LoVo (cell line): ENCODE measurements at places on chromosomes 6 and 20.
A peak's percentile ranks its signal among the peaks of the same experiment; 100 is the strongest.

- no peak for DNase-seq
Measured at GRCh38 chr6:136095986-136096385, 154.1 kb downstream of the MTFR2 start.

- DNase-seq = no peak
Measured at GRCh38 chr6:37861452-37861851, 41.9 kb downstream of the ZFAND3 start.

- no peak for DNase-seq
Measured at GRCh38 chr6:13015379-13015681, 298.8 kb downstream of the PHACTR1 start.

DNA sequence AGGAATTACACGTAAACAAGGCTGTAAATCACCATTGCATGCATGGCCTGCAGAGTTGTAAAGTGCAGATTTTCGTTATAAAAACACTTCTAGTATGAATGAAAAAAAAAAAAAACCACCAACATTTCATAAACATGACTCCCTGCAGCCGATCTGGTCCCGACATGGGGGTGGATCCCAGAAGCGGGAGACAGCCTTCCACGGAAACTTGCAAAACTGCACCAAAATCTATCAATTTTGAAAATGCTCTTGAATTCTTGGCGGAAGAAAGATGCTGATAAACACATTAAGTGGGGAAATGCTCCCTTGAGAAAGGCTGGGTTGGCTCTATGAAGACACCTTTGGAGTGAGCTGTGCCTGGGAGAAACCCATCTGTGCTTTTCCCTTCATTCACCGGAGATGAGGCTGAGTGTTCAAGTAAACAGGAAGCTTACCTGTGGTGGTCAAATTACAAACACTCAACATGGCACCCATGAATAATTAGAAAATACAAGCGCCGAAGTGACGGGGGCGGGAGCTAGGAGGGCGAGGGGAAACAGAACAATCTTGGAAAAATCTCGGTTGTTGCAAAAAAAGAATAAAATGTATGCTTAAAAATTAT is 845 bp upstream of the ANKRD60 start:
- no peak for DNase-seq

GRCh38 chr6:14841901-14842421 is 403.9 kb upstream of the JARID2 start:
- DNase-seq = no peak

DNA sequence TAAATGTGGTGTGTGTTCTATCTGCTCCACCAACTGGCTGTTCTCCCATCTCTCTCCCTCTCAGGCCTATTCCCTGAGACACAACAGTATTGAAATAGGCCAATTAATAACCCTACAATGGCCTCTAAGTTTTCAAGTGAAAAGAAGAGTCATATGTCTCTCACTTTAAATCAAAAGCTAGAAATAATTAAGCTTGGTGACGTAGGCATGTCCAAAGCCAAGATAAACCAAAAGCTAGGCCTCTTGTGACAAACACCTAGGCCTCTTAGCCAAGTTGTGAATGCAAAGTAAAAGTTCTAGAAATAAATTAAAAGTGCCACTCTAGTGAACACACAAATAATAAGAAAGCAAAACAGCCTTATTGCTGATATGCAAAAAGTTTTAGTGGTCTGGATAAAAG is 29.9 kb downstream of the MTCL3 start:
- DNase-seq = no peak

GRCh38 chr6:32116674-32117073 is 7.5 kb upstream of the TNXB start:
- DNase-seq = no peak

GRCh38 chr6:10410207-10411050 is 4.4 kb downstream of the TFAP2A start:
- no peak for DNase-seq

- no peak for DNase-seq
Measured at GRCh38 chr20:845941-846893, 12.7 kb downstream of the FAM110A start.

DNA sequence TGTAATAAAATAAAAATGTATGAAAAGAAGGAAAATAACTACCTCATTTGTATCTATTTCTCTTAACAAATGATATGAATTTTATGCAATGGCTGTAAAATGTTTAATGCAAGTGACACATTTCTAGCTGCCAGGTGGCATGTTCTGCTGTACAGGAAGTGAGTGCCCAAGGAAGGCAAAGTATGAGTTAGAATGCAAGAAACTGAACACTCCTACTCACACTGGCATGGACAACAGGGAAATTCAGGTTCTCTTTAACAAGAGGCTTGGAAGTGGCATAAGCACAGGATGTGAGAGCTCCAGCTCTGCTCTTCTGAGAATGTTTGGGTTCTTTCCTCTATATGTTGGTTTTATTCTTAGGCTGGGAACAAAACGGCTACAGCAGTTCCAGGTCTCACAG is 20.4 kb upstream of the LAMA4 start:
- no peak for DNase-seq

DNA sequence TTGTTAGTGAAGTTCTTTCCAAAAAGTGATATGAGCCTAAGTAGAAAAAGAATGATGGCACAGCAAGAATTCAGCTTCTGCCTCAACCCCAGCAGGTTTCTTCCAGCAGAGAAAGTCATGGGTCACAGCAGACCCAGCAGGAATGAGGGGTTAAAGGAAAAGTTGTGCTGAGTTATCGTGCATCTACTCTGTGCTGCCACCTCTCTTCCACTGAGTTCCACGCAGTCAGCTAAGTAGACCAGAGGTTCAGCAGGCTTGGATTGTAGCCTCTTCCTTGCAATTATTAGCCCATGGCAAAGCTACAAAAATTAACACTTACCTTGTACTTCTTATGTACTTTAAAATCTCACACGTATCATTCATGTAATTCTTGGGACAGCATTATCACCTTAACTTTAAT is 510.8 kb downstream of the PTPRT start:
- DNase-seq = no peak

DNA sequence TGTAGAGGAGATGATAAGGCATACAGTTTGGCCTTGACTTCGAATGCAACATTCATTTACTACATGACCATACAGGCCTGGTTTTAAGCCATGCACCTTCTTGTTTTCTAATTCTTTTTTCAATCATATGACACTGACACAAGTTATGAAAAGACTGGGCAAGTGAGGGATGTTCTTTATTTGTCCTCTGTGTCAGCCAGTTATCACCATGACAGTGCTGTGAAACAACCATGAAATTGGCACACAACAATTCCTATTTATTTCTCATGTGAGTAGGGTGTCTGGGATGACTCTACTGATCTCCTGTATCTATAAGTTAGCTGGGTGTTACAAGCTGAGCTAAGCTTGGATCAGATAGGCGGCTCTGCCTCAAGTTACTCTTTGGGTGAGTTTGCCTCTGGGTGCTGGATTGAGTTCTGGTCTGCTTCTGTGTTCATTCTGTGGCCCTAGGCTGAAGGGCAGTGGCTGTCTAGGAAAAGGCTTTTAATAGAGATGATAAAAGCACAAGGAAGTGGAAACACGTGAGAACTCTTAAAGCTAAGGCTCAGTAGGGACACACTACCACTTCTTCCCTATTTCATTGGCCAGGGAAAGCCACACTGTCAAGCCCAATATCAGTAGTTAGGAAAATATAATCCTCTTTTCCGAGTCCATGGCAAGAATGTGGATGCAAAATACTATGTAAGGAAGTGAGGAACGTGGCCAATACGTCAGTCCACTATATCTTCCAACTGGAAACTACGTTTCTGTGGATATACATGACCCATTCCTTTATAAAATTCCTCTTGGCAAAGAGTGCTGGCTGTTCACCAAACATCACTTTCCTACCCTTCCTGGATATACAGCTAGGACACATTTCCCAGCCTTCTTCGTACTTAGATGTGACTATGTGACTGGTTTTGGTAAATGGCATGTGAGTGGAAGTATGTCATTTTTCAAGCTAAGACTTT is 126.2 kb upstream of the RNF24 start:
- no peak for DNase-seq

GRCh38 chr6:90000864-90001731 is 106.8 kb downstream of the GJA10 start:
- DNase-seq = peak; percentile 15

DNA sequence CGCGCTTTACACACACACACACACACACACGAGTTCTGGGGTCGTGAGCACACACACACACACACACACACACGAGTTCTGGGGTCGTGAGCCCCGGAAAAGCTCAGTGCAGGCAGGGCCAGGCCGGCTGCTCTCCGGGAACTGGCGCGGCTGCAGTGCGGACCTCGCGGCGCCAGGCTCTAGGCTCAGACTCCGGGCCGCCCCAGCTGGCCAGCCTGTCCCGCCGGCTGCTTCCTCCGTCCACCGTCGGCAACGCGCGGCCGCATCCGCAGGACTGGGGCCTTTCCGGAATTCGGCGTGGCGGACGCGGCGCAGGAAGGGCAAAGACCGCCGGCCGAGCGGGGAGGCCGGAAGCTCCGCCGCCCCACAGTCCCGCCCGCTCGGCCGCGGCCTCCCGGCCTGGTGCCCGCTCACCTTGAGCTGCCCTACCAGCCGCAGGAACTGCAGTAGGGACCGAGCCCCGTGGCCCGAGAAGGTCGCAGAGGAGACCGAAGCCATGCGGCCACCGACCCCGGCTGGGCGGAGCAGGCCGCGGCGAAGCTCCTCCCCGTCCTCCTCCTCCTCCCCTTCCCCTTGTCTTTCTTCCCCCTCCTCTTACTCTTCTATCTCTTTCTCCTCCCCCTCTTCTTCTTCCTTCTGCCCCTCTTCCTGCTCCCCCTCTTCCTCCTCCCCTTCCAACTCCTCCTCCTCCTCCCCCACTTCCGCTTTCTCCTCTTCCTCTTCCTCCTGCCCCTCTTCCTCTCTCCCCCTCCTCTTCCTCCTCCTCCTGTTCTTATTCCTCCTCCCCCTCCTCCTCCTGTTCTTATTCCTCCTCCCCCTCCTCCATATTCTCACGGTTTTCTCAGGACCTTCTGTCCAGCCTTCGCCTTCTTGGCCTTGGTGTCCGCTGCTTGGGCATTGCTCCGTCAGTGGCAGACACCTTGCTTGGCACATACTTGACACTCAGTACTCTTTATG is at the start of gene HDDC2:
TSS of gene HDDC2 (minus strand) at position 533 of the 957 bp plus-strand sequence. CDS start at position 498, 35 bp downstream.
- DNase-seq = peak; percentile 56

DNA sequence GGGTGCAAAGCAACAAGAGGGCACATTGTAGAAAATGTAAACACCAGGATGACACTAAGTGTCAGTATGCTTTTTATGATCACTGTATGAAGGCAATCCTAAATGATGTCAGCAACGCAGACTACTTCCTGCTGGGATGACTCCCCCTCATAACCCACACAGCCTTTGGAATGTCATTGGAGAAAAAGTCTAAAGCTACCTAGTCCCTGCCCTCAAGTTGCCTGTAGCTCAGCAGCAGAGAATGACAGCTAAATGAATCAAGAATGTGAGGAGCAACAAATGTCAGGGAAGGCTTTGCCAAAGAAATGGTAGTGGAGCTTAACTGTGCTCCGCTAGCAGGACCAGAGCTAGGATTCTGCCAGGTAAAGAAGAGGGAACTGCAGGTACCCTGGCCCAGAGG is 555.6 kb downstream of the CD83 start:
- DNase-seq = no peak

- no peak for DNase-seq
Measured at GRCh38 chr6:150194195-150194594, 51.4 kb downstream of the PPP1R14C start.

DNA sequence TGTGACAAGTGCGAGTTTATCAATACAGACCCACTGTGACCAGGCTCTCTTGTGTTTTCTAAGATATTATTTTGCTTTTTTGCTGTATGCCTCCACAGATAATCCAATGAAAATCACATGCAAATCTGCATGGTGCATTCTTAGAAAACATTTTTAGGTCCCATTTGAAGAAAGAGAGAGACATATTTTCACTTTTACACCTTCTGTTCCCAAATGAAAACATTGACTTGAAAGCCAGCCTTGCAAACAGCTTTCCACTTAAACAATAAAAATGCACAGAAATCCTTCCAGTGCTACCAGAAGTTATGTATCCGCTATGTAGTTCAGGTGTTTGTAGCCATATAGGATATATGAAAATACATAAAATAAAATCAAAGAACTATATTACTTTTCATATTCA is 618.0 kb downstream of the CDH26 start:
- DNase-seq = no peak

DNA sequence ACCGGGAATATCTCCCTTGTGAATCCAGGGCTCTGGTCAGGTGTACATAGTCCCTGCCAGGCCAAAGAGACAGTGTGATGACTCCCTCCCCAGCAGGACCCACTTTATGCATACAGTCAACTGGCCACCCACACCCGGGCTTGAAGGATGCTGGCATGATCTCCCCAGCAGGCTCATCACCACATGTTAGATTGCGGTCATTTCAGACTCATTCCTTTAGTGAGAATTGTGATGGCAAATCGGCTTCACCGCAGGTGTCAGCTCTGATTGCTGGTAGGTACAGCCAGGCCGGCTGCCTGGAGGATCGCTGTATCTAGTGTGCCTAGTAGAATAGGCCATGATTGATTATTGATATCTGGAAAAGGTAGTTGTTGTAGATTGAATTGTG is 24.5 kb downstream of the CD83 start:
- no peak for DNase-seq

GRCh38 chr20:54633374-54634355 is 158.3 kb downstream of the DOK5 start:
- DNase-seq = no peak

GRCh38 chr6:85458782-85459181 is 8.9 kb downstream of the NT5E start:
- peak; percentile 25 for DNase-seq

GRCh38 chr6:74199215-74199915 is 503.4 kb downstream of the CD109 start:
- DNase-seq = no peak

DNA sequence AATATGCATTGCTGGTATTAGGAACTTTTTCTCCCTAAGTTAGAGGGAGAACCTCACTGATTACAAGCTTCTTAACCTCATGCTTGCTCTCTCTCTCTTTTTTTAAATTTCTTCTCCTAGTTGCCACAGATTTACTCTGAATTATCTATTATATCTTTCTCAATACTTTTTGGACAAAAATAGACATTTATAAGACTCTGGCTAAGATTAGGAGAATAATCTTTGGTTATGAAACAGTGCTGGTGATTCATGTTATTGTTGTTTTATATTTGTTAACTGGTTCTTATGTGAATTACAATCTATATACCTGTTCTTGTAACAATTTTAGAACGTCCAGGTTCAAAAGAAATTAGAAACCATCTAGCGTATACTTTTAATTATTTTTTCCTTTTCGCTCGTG is 187.8 kb downstream of the OGFRL1 start:
- DNase-seq = no peak

DNA sequence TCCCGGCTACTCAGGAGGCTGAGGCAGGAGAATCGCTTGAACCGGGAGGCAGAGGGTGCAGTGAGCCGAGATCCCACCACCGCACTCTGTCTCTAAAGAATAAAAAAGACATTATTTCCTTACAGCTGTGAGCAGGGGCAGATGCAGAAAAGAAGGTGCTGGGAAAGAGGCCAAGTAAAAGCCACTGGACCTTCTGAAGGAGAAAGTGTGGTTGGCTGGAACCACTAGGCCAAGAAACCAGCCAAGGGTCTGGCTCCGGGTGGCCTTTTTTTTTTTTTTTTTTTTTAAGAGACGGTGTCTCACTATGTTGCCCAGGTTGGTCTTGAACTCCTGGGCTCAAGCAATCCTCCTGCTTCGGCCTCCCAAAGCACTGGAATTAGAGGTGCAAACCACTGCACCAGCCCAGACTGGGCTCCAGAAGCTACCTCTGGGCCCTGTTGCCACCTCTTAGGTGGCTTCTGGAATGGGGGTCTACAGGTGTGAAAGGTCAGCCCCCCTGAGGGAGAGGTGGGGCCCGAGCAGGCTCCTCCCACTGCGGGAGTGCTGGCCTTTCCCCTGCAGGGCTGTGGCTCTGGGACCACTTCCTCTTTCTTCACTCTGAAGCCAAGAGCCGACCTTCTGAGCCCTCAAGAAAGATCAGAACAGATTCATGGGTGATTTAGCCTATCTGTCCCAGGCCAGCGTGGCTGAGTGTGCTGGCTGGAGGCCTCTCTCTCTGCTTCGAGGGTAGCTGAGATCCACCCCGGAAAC is at the start of gene FGD2:
TSS of gene FGD2 (plus strand) at position 595 of the 750 bp plus-strand sequence. CDS start 163 bp downstream, outside the sequence.
- DNase-seq = no peak
